ENCODE measurements at places on chromosomes 13 and 19.

DNA sequence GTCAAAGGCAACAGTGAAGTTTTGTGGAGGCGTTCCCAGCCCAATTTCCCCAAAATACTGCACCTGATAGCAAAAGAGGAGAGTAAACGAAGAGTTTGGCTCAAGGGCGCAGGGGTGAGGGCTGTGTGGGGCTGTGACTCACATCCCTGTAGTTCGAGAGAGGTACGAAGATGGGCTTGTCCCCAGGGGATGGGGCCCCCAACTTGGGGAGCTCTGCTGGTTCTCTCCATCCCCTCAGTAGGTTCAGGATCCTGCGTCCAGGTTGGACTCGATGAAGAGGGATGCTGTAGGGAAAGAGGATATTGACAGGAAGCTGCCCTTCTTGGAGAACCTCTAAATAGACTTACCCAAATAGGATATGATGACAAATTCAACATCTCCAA is 3.4 kb downstream of the NAPSA start:
- no peak for DNase-seq

DNA sequence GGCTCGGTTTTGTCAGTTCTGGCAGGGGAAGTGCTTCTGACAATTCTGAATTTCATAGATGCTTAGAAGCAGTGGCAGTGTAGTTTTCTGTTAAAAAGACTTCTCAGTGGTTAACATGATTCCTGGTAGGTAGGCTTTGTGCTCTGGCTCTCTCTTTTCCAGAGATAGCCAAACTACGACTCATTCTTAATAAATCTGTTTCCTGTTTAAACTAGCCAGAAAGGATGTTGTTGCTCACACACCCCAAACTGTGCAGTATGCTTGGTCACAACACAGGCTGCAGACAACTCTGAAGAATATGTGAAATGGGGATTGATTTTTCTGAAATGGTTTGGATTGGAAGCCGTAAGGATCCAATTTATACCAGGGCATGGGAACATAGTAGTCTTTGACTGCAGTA is 711.5 kb downstream of the PCDH17 start:
- no peak for DNase-seq

- no peak for DNase-seq
Observed at GRCh38 chr19:8481201-8481600, 21.2 kb downstream of the PRAM1 start.

GRCh38 chr19:6731822-6732221 is 5.6 kb downstream of the GPR108 start:
- DNase-seq = no peak

- peak; percentile 97 for DNase-seq
Observed at GRCh38 chr19:42092350-42092749, 16.4 kb downstream of the ZNF574 start.

- DNase-seq = no peak
Observed at GRCh38 chr13:27607125-27607524, 13.2 kb downstream of the LNX2 start.

- no peak for DNase-seq
Observed at GRCh38 chr13:41827507-41828213, 133.2 kb downstream of the VWA8 start.

DNA sequence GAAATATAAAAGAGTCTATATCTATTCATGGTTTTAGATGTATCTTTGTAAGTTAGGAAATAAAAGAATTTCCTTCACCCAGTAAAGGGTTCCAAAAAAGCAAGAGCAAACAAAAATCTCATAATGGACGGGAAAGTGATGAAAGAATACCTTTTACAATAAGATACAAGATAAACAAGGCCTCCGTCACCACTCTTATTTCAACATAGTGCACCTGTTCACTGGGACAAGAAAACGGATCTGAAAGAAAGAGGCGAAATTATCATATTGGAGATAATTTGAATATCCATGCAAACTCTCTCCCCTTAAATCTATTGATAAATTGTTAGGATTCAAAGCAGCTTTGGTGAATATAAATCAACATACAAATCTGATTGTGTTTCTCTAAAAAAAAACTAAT is 877 bp upstream of the NLRP11 start:
- DNase-seq = no peak

- no peak for DNase-seq
Observed at GRCh38 chr13:37621811-37622361, 23.3 kb upstream of the POSTN start.

DNA sequence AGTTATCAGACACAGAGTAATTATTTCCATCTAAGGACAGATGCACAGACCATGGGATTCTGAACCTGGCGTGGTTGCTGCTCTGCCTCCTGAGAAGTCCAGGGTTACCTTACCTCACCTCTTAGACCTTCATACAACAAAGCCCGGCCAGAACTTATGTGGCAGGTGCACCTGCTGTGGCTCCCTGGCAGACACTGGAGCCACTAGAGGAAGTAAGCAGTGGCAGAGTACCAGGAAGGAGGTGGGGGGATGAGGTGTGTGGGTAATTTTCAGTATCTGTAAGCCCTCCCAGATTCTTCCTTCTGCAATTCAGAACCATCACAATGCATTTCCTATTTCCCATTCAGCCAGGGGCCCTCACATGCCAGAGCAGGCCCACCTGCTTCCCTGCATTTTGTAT is 106.1 kb upstream of the DOCK9 start:
- no peak for DNase-seq

- DNase-seq = no peak
Observed at GRCh38 chr19:41403181-41403970, 5.8 kb downstream of the BCKDHA start.

GRCh38 chr13:30346153-30346788 is 38.9 kb upstream of the KATNAL1 start:
- DNase-seq = no peak

DNA sequence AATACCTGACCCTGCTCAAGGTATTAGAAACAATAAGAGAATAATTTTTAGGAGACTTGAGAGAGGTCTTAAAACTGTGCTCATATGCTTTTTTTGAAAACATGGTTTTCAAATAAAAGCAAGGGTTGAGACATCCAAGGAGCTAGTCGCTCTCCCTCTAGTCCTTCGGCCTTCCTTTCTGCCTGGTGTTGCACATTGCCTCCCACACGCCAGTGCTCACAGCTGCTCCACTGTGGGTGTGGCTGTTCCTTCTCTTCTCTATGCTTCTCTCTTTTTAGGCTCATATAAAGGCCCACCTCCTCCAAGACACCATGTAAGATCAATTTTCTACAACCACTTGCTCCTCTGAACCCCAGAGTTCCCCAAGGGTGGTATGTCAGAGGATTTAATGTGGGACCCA is 352.6 kb downstream of the ENOX1 start:
- no peak for DNase-seq

DNA sequence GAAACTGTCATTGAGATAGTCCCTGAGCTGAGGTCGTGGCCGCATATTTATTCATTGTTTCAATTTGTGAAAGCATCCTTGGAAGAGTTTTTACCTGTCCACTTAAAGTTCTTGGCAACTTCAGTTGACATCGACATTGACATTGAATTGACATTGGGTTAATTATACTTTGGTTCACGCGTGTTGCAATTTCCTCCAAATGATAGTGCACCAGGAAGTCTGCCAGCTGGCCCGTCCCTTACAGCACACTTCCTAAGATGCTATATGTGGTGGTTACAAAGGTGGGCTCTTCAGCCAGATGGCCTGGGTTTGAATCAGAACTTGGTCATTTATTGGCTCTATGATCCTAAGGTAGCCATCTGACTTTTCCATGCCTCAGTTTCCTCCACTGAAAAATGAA is 176.0 kb downstream of the FGF14 start:
- DNase-seq = no peak

- no peak for DNase-seq
Observed at GRCh38 chr13:69319656-69320055, 788.0 kb upstream of the ATXN8OS start.

DNA sequence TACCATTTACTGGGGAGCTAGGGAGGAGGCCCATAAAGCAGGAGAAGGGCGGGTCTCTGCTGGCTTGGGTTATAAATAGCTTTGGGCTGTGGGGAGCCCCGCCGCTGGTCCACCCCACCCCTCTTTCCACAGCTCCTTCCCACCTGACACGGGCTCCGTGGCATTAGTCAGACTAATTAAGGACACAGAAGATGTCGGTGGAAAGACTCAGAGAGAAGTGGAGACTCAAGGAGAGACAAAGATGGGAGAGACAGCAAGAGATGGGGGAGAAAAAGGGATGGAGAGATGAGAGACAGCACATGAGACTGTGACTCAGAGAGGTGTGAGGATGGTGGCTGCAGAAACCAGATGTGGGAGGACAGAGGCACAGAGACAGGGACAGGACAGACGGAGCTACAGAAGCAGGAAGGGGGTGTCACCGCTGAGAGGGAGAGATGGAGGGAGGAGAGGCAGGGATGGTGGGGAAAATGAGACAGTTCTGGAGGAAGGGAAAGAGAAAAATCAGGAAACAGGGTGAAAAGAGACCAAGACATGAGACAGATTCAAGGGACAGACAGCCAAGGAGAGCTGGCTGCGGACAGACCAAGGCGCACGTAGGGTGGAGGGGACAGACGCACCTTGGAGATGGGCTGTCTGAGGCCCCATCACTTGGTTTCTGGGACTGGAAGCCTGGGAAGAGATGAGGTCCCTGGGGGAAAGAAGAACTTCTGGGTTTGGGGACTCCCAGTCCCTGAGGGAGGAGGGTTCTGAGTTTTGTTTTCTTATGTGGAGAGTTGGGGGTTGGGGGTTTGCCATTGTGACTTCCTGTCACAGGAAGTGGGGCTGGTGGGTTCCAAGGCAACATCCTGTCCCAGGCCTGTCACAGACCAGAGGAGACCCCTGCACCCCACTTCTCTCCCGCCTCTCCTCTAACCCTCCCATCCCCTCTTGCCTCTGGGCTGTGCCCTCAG is 4.1 kb downstream of the ARHGEF1 start:
- DNase-seq = peak; percentile 58

GRCh38 chr19:47514151-47514868 is 553 bp downstream of the NAPA start:
- DNase-seq = no peak

GRCh38 chr19:6086068-6086788 is 24.1 kb downstream of the RFX2 start:
- no peak for DNase-seq

DNA sequence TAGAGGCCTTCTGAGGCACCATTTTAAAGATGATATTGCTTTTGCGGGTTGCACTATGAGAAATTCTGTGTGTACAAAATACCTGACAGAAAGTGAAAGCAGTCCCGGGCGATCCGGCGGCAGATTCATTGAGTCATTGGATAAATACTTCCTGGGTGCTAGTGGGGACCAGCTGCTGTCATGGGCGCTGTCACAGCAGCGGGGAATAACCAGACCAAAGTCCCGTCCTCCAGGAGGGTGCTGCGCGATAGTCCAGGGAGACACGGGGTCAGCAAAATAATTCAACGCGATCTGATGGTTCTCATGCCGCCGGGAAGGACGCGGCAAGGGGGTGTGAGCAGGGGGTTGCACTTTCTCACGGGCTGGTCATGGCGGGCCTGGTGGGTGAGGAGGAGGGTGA is 13.5 kb downstream of the ZFR2 start:
- DNase-seq = no peak

DNA sequence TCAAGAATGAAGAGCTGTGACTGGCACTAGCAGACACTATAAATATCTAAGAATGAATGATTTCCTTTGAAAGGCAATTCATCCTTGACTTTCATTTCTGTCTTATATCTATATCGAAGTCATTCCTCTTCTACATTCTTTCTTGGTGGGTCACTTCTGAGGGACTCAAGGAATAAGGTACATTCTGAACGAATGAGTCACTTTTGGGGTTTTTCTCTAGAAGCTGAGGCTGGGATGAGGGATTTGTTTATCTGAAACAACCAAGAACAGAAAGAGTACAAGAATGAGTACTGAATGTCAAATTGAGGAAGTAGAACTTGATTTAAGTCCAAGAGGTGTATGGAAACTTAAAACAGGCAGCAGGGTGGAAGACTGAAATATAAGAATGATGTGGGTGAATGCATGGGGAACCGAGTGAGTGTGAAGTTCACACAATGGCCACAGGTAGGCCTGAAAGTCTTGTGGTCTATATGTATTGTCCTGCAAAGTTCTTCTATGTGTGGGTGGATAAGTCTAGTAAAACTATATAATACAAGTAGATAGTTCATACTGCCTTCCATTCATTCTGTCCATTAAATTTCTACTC is 343.9 kb downstream of the OXGR1 start:
- DNase-seq = no peak

GRCh38 chr13:99228737-99229691 is 28.4 kb downstream of the UBAC2 start:
- no peak for DNase-seq

DNA sequence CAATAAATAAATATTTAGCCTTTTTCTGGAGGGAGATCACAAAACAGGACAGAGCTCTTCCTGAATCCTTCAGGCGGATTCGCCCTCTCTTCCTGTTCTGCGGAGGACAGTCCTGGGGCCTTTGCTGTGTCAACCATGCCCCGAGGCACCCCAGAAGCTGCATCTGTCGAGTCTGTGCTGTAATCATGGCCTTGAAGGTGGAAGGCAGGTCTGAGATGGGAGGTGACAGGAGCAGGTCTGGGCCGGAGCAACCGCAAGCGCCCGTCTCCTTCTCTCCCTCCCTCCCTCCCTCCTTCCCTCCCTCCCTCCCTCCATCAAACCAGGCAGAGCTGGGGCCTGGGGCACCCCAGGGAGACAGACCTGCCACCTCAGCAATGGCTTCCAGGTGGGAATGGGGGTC is 4.6 kb upstream of the FXYD3 start:
- DNase-seq = no peak

DNA sequence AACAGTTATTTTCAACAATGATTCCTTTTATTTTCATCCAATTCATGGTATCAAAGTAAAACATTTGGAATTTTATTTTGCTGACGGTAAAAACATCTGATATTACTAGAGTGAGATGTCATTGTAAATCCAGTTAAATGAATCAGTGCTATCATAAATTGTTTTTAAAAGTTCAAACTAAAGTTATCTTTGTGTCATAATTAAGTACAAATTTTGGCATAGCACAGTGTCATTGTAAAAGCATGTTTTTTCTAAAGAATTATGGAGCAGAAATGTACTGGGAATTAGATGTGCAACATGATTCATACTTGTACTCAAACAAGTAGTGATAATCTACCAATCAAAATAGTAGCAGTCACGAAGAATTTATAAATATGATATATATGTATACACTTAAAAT is 92.8 kb downstream of the FAM216B start:
- no peak for DNase-seq

- no peak for DNase-seq
Observed at GRCh38 chr19:42196011-42197001, 21.2 kb downstream of the DEDD2 start.

GRCh38 chr13:75558145-75558840 is 8.7 kb downstream of the UCHL3 start:
- no peak for DNase-seq

DNA sequence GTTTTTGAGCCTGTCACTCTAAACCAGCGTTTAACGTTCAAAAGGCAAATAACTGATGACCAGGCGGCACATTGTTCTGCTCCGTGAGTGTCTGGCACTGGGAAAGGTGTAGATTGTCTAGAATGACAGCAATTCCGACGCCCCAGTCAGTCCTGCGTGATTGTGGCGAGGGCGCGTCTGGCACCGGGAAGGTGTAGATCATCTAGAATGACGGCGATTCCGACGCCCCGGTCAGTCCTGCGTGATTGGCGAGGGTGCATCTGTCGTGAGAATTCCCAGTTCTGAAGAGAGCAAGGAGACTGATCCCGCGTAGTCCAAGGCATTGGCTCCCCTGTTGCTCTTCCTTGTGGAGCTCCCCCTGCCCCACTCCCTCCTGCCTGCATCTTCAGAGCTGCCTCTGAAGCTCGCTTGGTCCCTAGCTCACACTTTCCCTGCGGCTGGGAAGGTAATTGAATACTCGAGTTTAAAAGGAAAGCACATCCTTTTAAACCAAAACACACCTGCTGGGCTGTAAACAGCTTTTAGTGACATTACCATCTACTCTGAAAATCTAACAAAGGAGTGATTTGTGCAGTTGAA is 26.1 kb upstream of the NDUFS7 start:
- DNase-seq = no peak

- DNase-seq = no peak
Observed at GRCh38 chr19:28701491-28701890, 511.5 kb downstream of the UQCRFS1 start.

All from hematopoietic multipotent progenitor cell (in vitro differentiated cells).